ENCODE measurements at places on chromosomes 4 and X.

GRCh38 chr4:21517126-21517859 is 431.3 kb downstream of the KCNIP4 start:
- DNase-seq = no peak

- DNase-seq = peak; percentile 39
Measured at GRCh38 chr4:159281771-159282170, 178.9 kb downstream of the RAPGEF2 start.

GRCh38 chr4:168631241-168632162 is 134.7 kb downstream of the PALLD start:
- DNase-seq = peak; percentile 38

DNA sequence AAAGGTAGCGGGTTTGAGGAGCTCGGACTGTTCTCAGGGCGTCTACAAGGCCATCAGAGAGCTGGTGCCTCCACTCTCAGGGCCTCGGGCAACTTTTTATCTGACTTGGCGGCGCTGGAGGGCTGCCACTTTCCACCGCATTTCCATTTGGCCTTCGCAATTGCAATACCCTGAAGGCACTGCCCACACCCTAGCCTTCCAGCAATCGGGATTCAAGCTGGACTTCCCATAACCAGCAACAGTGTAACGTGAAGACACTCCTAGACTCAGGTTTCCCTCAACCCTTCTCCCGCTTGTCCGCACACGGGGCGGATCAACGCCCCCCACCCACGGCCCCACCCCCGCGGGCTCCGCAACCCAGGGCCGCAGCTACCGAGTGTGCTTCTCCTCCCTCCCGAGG is 50.2 kb upstream of the BCOR start:
- no peak for DNase-seq

- no peak for DNase-seq
Measured at GRCh38 chr4:31784558-31784957, 1064.4 kb downstream of the PCDH7 start.

DNA sequence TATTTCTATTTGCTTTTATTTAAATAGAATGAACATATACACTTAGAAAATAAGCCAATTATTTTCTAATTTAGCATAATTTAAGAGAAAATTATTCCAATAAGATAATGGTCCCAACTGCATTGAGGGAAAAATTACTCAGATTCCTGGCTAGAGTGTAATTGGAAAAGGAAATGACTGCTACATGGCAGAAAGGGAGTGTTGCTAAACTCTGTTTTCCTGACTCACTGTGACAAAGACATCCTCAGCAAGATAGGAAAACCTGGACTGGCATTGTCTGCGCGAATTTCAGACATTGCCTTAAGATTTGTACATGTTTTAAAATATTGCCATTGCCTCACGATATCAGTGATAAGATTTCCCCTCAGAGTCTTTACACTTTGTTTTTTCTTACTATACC is 8.2 kb downstream of the TNIP3 start:
- peak; percentile 92 for DNase-seq

DNA sequence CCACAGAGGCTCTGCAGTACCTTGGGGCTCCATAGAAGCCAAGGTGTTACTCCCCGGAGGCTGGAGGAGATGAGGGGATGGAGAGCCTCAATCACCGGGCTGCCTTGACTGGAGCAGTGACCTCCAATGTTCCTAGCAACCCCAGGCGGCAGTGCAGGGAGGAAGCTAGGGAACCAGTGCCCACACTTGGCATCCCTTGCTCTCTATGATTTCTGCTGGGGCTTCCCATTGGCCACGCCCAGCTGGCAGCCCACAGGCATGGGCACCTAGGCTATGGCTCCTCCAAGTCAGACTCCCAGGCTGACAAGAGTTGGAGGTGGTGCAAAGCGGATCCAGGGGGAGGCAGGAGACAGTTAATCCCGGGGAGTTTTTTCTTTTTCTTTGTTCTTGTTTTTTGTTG is 229.7 kb downstream of the EVC2 start:
- no peak for DNase-seq

GRCh38 chrX:107878106-107878505 is 52.4 kb downstream of the MID2 start:
- no peak for DNase-seq

DNA sequence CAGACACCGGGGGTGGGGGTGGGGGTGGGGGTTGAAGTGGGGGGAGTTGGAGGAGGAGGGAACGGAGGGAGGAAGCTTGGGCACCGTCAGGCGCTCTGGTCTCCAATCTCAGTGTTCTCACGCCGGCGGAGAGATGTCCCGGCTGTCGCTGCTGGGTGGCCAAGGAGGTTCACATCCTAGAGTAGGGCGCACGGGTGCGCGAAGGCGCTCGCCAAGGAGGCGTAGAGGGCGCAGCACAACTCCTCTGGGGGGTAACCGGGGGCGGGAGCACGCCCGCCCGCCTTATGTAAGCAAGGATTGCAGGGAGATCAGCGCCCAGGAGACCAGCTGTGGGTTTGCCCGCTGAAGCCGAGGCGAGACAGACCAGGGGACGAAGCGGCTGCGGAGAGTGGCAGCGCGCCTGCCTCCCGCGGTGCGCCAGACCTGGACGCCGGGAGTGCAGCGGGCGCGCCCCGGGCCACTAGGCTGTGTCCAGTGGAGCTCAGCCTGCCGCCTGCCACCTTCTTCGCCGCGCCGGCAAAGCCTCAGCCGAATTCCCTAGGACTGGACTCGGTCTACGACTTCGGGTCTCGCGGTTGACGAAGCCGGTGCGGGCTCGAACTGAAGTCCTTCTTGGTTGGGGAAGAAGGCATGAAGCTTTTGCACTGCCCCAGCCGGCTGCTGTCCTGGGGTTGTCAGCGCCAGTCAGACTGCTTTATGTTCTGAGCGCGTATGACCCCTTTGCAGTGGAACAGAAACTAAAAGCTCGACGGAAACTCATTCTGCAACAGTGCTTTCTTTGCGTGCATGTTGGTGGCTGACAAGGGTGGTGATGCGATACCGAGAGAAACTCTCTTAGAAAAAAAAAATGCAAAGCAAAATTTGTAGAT is 707 bp upstream of the UNC5C start:
- DNase-seq = no peak

Data from fibroblast of mammary gland (primary cell).